ENCODE measurements at places on chromosomes 6 and 20.

- peak; percentile 35 for DNase-seq
- H3K36me3 ChIP-seq = no peaks in the 10 kb centered on the region
- peak within 1 kb of the TSS; percentile 66 for H3K4me3 ChIP-seq
- H3K27ac ChIP-seq = no peak within 1 kb of the TSS
Measured at GRCh38 chr6:12289933-12290820, at the start of gene EDN1. Gene EDN1, plus strand, starts transcription at chr6:12290361. Its CDS starts 269 bp downstream, at chr6:12290630.

- peaks cover 32% of the 10 kb centered on the region for H3K4me1 ChIP-seq
- H3K27me3 ChIP-seq = no peaks in the 10 kb centered on the region
- no peak overlapping the region for H3K27ac ChIP-seq
- no peak for DNase-seq
- H3K36me3 ChIP-seq = no peaks in the 10 kb centered on the region
- H3K4me3 ChIP-seq = no peak overlapping the region
Measured at GRCh38 chr6:137808191-137808590, 58.9 kb upstream of the TNFAIP3 start.

GRCh38 chr6:26459023-26459810 lies 1.5 kb downstream of the BTN2A1 start:
- H3K27me3 ChIP-seq = no peaks in the 10 kb centered on the region
- DNase-seq = no peak
- H3K4me3 ChIP-seq = peak overlapping the region; percentile 20

DNA sequence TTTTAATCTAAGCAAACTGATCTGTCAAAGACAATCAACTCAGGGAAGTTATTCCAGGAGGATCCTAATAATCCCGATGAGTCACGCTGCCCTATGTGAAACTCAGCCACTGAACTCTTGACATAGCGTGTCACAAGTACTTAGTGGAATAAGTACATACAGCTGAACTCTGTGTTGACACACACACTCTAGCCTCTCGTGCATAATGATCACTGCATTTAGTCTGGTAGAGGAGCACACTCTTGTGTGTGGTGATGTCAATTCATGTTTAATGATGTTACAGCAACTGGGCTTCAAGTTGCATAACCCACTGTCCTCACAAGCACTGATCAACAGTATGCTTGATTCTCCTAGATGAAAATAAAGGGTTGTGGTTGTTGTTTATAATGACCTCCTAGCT lies 148.3 kb downstream of the HACE1 start:
- no peak for DNase-seq
- H3K4me3 ChIP-seq = no peak overlapping the region
- no peaks in the 10 kb centered on the region for H3K36me3 ChIP-seq
- no peaks in the 10 kb centered on the region for H3K27me3 ChIP-seq
- H3K4me1 ChIP-seq = peaks cover under 1% of the 10 kb centered on the region

- no peaks in the 10 kb centered on the region for H3K36me3 ChIP-seq
- H3K27ac ChIP-seq = no peak overlapping the region
- H3K4me3 ChIP-seq = no peak overlapping the region
- H3K4me1 ChIP-seq = no peaks in the 10 kb centered on the region
- no peaks in the 10 kb centered on the region for H3K27me3 ChIP-seq
Measured at GRCh38 chr20:36784900-36785299, 11.3 kb upstream of the DSN1 start.

- DNase-seq = no peak
- H3K4me3 ChIP-seq = no peak overlapping the region
- H3K27ac ChIP-seq = no peak overlapping the region
- H3K36me3 ChIP-seq = no peaks in the 10 kb centered on the region
- no peaks in the 10 kb centered on the region for H3K4me1 ChIP-seq
Measured at GRCh38 chr6:69349771-69350170, 447.0 kb downstream of the LMBRD1 start.

- H3K4me1 ChIP-seq = no peaks in the 10 kb centered on the region
- H3K27ac ChIP-seq = no peak overlapping the region
- H3K4me3 ChIP-seq = peak overlapping the region; percentile 73
- DNase-seq = peak; percentile 57
Measured at GRCh38 chr6:132798869-132799538, 567 bp upstream of the SLC18B1 start.

- no peaks in the 10 kb centered on the region for H3K36me3 ChIP-seq
- H3K4me1 ChIP-seq = no peaks in the 10 kb centered on the region
- DNase-seq = no peak
- H3K27ac ChIP-seq = no peak overlapping the region
- H3K27me3 ChIP-seq = no peaks in the 10 kb centered on the region
Measured at GRCh38 chr6:10977231-10977968, 66.7 kb downstream of the ELOVL2 start.
